ENCODE measurements at places on chromosomes 2 and 18. TPM values are rescaled to one million over a fixed set of nuclear protein-coding genes. Genes with fewer than 3 reads are reported as not detected.

The SERPINB13 gene
- total RNA-seq = not detected

The UGT1A8 gene
- total RNA-seq = not detected

The TTN gene
- 2.5 TPM for total RNA-seq

The FAM237A gene
- total RNA-seq = not detected

The COBLL1 gene
- total RNA-seq = 13.4 TPM

The DIPK1C gene
- total RNA-seq = not detected

The SERPINB3 gene
- not detected for total RNA-seq

The SGPP2 gene
- not detected for total RNA-seq

- DNase-seq = no peak
Observed at GRCh38 chr2:127434515-127434914, 16.3 kb downstream of the PROC start.

- no peak for DNase-seq
Observed at GRCh38 chr2:46328291-46328690, 31.1 kb downstream of the EPAS1 start.

DNA sequence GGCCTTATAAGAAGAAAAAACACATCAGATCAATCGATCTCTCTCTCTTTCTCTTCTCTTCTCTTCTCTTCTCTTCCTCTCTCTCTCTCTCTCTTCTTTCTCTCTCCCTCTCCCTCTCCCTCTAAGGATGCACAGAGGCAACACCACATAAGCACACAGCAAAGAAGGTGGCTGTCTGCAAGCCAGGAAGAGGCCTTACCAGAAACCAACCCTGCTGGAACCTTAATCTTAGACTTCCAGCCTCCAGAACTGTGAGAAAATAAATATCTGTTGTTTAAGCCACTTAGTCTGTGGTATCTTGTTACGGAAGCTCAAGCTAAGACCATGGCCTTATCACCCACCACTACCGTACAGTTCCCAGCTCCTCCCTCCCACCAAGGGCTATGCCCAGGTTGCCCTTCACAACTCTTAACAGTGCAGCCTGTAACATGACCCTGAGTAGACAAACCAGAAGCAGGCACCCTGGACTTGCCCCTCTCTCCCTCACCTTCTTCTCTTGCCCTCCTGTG lies 25.2 kb upstream of the TMEM237 start:
- DNase-seq = no peak

DNA sequence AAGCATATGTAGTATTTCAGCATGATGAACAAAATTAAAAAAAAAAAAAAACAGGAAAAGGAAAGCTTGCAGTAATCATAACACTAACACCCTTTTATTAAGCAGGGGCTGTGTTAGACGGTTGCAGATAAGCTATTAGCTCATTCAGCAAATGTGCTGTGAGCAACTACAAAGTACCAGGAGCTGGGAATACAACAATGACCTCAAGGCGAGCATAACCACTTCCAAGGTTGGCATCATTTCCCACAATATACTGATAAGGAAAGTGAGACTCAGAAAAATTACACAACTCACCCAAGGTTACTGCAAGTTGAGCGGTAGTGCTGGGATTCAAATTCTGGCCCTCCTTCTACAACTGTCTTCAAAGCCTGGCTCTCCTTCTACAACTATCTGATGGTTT lies 38.2 kb upstream of the ACTR3 start:
- no peak for DNase-seq

GRCh38 chr2:142030735-142031134 lies 100.1 kb downstream of the LRP1B start:
- no peak for DNase-seq

DNA sequence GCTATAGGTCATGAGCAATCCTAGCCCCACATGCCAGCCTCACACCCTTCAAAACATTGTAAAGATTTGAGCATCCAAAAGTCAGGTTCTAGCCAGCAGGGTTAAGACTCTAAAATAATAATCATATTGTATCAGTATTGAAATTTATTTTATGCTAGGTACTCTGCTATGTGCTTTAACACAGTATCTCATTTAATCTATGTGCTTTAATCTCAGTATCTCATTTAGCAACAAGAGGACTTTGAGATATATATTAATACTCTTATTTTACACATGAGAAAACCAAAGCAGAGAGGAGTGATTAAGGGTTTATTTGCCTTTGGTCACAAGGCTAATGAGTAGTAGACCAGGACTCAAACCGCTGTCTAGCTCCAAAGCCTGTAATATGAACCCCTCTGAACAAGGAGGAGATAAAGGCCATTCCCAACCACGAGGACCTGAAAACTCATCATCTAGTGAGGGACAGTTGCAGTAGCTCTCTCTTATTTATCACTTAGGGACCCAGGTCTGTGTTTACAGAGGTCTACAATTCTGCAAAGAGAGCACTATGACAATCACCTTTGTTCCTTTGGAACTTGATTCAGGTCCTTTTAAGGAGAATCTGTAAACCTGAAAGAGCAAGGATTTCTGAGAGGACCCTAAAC lies 116.5 kb upstream of the SERTAD2 start:
- no peak for DNase-seq

GRCh38 chr2:145569108-145569507 lies 1049.2 kb upstream of the ZEB2 start:
- no peak for DNase-seq

GRCh38 chr2:138012082-138012481 lies 47.8 kb downstream of the HNMT start:
- no peak for DNase-seq

DNA sequence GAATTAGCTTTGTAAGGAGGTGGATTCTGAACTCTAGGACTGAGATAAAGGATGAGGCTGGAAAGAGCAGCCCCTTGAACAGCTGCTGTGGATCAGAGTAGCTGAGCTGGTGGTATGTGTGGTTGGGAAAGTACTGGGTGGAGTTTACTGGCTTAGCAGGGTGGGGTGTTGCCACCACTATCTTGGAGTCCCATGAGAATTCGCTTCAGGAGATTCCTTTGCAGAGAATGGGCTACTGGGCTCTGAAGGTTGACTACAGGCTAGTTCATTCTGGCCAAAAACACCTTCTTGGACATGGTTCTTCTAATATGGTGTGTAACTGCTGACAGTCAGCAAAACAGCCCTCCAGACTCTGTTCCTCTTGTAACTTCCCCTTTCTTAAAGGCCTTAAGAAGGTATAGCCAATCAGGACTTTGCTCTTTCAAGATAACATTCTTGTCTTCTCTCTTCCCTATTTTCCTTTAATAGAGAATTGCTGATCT lies 52.7 kb downstream of the TET3 start:
- peak; percentile 36 for DNase-seq

DNA sequence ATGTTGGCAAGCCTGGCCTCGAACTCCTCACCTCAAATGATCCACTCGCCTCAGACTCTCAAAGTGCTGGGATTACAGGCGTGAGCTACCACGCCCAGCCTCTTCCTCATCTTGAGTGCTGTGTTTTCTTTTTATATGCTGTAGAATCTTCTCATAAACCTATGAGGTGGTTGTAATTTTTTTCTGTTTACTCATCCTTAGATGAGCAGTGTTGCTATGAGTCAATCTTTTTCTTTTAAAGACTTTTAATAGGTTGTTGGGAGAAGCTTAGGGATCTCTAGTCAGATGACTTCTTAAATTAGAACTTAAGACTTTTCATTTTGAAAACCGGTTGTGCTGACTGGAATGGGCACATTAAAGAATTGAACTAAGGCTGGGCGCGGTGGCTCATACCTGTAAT lies 8.7 kb upstream of the AAK1 start:
- no peak for DNase-seq

- DNase-seq = no peak
Observed at GRCh38 chr2:210919128-210919527, 362.7 kb downstream of the CPS1 start.

GRCh38 chr18:21960189-21960588 lies 209.2 kb upstream of the GATA6 start:
- DNase-seq = no peak

DNA sequence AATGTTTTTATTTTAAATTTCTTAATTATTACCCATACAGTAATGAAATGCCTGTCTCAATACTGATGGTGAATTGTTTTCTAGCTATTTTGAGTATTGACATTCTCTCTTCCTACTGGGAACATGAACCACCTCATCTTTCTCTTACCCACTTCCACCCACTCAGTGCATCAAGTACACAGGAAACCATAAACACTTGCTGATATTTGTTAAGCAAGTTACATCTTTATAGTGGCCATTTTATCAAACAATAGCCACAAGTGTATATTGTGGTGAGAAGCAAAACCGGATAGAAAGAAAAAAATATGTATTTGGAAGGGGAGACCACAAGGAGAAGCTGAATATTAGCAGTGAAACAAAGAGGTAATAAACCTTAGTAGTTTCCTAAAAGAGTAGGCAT lies 368.1 kb upstream of the HNRNPA3 start:
- peak; percentile 18 for DNase-seq

DNA sequence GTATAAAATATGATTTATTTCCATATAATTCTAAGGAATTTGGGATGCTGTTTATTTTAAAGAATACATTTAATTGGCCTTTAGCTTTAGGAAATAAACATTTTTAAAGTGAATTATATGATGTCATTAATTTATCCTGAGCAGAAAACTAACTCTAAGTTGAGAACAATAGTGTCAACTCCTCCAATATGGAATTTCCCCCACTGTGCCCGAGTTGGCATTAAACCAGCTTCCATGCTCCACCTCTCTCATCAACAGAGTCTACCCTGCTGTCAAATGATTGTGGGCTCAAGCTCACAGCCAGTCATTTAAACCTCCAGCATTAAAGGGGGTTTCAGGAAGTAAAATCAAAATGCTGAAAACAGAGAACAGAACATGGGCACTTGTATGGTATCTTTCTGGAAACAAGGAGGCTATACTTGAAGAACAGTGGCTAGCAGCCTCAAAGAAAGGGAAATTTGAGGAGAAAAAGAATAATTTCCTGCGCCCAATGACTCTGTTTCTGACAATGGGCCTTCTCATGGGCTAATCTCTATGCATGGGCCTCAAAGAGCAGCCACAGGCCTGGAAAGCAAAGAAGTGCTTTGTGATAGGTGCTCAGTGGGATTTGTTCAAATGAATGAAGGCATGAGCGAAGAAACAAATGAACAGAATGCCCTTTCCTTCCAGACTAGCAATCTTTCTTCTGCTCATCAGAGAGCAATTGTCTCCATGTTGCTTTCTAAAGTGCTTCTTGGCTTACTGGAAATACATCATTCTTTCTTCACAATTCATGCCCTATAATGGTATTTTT lies 252.8 kb downstream of the MTX2 start:
- no peak for DNase-seq

GRCh38 chr2:101793277-101793969 lies 95.9 kb downstream of the MAP4K4 start:
- peak; percentile 34 for DNase-seq

DNA sequence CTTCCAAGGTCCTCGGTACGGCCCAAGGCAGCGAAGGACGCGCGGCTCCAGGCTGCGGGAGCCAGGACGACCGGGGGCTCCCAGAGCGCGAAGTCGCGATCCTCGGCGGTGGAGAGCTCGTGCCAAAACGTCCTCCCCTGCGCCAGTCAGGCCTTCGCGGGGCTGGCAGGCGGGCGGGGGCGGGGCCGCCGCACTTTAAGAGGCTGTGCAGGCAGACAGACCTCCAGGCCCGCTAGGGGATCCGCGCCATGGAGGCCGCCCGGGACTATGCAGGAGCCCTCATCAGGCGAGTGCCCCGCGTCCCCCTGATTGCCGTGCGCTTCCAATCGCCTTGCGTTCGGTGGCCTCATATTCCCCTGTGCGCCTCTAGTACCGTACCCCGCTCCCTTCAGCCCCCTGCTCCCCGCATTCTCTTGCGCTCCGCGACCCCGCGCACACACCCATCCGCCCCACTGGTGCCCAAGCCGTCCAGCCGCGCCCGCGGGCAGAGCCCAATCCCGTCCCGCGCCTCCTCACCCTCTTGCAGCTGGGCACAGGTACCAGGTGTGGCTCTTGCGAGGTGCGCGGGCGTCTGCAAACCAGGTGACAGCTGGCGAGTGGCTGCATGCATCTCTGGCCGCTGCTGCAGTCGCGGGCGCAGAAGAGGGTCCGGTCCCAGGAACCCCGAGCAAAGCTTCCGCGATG lies at the start of gene CIDEA:
Gene CIDEA, plus strand, starts transcription at position 226 of the 684 bp plus-strand sequence. Its CDS starts 23 bp downstream, at position 249.
- DNase-seq = no peak

DNA sequence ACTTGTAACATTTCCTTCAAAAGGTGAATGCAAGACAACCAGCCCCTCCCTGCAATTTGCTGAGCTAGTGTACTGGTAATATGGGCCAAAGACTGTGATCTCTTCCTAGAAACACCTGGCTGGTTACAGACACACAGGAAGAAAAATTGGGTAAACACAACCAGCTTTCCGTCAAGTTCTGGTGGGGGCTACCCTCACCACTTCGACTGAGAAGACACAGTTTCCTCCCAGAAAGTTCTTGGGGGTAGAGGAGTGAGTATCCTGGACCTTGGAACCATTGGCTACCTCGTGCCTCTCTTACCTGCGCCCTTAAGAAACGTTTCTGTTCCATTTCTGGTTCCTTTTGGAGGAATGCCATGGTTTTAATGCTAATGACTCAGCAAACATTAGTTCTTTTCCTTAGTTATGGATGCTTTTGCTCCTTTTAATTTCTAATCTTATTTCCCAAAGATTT lies 120.9 kb upstream of the DLX2 start:
- peak; percentile 29 for DNase-seq
